ENCODE measurements at places on chromosomes 2 and 18.

DNA sequence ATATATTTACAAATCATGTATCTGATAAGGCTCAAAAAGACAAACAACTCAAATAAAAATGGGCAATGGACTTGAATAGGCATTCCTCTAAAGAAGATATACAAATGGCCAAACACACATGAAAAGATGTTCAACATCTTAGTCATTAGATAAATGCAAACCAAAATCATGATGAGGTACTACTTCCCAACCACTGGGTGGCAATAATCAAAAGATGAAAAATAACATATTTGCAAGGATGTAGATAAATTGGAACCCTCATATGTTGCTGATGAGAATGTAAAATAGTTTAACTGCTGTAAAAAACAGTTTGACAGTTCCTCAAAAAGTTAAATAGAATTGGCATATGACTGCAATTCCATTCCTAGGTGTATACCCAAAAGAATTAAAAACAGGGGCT lies 132.3 kb downstream of the TTC32 start:
- DNase-seq = no peak

GRCh38 chr2:74063486-74063885 lies 78.8 kb downstream of the TET3 start:
- no peak for DNase-seq

- DNase-seq = no peak
Observed at GRCh38 chr2:101969723-101970122, 22.0 kb upstream of the IL1R2 start.

- DNase-seq = no peak
Observed at GRCh38 chr2:158154596-158154995, 52.9 kb downstream of the UPP2 start.

DNA sequence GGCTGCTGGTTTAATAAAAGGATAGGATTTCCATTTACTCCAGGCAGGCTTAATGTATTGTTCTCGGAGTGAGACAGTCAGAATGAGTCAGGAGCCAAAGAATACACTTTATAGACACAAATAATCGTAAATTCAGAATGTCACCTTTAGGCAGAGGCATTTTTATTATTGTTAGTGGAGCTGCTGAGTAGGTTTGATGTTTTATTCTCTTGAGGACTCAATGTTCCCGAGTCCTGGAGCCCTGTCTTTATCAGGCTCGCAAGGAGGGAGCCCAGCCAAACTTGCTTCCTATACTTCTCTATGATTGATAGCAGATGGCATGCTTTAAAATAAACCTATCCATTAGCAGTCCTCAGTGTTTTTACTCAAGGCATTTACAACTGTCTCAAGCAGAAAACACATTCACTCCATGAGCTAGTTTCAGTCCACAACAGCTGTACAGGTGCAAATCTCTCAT lies 492.3 kb upstream of the ZEB2 start:
- DNase-seq = no peak

DNA sequence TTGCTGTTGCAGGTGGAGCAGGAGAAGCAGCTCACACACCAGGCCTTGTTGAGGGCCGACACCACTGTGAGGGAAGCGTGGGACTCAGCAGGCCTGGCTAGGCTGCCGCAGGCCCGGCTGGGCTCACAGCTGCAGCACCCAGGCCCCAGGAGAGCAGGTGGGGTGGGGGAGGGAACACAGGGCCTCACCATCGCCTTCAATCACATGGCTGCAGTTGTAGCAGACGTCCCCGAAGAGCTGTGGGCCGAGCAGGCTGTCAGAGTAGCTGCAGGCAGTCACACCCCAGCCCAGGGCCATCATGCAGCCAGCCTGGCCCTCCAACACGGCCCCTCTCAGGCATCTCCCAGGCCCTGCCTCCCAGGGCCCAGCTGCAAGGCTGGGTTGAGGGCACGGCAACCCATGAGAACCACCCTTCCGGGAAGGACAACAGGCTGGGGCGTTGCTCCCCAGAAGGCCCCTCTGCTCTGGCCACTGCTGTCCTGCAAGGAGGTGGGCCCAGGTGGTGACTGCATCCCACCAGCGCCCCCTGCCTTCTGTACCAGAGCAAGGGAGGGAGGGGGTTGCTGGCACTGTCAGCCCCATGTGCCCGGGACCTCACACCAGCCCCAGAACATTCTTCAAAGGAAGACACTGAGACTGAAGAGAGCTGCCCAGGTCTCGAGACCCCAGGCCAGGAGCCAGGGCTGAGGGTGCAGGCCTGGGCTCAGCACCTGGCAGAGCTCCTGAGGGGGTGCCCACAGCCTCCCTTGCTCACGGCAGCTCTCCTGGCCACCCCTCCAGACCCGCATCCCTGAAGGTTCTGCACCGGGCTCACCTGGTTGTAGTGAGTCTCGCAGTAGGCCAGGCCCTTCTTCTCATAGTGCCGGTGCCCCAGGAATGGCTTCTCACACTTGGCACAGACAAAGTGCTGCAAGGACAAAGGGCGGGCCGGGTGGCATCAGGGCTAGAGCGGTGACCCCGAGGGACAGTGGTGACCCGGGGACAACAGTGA lies 5.6 kb upstream of the GPR17 start:
- DNase-seq = peak; percentile 35

DNA sequence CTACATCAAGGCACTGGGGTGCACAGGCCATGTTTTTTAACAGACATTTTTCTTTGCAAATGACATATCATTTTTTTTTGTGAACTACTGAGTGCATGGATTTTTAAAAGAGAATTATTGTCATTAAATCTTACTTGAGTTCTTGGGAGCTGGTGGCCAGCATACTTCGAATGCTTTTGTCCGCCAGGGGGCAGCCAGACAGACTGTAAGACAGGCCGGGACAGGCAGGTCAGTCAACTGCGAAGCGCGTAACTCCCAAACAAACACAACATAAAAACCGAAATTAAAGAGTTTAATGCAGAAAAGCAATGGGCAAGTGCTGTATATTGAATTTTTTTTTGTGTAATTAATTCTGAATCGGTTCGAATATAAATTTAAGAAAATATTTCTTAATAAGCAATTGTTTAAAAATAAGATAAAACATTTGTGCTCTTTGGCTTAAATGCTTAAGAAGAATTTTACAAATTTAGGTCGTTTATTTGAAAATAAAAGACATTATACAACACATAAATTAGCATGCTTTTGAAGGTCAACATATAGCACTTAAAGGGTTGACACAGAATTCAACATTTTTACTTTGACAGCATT lies 142.2 kb upstream of the PXDN start:
- peak; percentile 79 for DNase-seq

DNA sequence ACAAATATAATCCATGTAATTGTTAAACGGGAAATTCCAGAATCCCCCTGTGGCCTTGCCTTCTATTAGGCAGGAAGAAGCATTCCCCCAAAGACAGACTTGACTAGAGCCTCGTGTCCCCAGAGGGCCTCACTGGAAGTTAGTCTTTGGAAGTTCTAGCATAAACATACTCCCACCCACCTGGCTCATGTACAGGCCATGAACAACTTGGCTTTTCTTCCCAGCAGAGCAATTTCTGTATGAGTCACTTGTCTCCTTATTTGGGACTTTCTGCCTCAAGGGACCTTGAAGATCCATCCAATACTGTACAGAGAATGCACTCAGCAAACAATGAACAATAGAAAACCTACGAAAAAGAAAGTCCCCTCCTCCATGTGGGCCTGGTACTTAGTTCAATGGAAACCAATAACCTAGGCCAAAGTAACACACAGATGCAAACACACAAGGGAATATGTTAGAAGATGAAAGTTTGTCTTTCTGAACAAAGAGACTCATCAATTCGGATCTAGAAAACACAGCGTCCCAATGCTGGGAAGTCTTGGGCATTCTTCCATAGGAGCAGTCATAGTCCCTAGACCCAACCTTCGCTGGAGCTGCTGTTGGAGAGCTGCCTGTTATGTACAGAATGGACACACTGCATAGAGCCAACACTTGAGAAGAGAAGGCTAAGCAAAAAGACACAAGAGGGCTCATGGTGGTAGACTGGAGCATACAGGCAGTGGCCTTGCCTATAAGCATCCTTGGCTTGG lies 303.5 kb downstream of the HRH4 start:
- DNase-seq = no peak

- no peak for DNase-seq
Observed at GRCh38 chr2:16149349-16150243, 209.2 kb downstream of the MYCN start.

DNA sequence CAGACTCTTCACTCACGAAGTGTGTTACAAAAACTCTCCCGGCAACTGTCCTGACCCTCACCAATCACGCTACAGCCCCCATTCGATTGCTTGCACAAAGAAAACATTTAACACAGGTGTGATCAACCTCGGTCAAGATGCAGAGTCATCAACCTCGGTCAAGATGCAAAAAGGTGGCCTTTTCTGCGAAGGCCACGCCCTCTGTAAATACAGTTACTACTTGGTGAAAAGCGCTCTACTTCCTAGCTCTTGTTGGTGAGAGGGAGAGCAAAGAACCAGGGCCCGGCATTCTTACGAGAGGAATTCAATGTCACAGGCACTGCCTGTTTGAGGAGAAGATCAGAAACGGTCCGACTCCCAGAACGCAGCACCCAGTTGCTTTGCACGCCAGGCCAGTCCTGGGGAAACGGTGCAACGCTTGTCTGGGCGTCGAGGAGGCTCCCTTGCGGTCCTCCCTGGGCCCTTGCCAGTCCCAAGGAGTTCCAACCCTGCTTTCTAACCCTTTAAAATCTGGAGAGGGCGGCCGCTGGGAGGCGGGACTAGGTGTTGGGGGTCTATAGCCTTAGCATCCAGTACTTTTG lies 1.9 kb downstream of the PIEZO2 start:
- no peak for DNase-seq

DNA sequence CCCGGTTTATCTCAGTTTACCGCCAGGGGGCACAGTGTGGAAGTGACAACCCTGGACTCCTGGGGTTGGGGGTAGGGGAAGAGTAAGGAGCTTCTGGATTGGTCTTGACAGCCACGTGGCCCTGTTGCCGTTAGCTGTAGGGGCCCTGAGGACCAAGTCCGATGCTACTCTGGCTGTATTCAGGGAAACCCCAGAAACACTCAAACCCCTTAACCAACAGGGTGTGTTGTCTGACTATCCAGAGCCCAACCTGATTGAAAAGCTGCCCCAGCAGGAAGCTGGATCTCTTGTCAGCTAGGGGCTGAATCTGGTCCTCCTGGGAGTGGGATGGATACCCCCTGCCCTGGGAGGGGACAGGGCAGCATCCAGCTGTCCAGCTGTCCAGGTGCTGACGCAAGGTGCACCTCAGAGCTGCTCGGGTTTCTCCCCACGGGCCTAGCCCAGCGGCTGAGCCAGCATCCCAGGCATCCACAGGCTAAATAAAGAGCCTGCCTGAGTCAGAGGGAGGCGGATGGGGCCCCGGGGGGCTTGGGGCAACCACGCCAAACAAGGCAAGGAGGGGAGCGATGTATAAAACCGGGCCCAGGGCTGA lies 3.1 kb upstream of the GMPPA start:
- DNase-seq = peak; percentile 79

All from endothelial cell (in vitro differentiated cells).